ENCODE measurements at places on chromosomes 16 and 17.

- no peak for DNase-seq
Observed at GRCh38 chr17:40978575-40979151, 5.5 kb downstream of the KRT40 start.

- no peak for DNase-seq
Observed at GRCh38 chr16:53872248-53873221, 168.6 kb downstream of the FTO start.

DNA sequence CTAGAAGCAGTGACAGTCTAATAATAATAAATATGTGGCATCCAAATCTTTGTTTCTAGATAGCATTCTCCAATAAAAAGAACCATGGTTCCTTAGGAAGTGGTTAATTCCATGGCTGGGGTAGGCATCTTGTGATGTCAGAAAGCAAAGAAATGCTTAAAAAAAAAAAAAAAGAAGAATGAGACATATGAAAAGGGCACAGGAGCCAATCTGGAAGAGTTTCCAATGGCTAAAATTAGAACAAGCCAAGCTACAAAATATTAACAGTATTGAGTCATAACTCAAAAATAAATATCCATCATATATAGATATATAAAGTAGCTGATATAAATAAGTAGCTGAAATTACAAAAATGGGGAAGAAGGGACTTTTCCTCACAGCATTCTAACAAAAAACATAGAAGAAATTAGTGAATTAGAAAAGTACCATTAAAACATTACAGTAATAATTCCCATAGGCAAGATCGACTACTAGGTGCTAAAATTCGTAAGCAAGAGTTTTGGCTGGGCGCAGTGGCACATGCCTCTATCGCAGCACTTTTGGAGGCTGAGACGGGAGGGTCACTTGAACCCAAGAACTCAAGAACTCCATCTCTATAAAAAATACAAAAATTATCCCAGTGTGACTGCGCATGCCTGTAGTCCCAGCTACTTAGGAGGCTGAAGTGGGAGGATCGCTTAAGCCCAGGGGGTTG lies 111.3 kb downstream of the TRIM37 start:
- no peak for DNase-seq

- DNase-seq: no peak
Observed at GRCh38 chr17:67161573-67161972, 83.4 kb downstream of the HELZ start.

- DNase-seq: no peak
Observed at GRCh38 chr17:50785946-50786570, 18.7 kb upstream of the ANKRD40CL start.

All from BE2C (cell line).